Brain (organoid and tissue), 16 donors: ENCODE measurements at places on chromosomes 2 and 18.

DNA sequence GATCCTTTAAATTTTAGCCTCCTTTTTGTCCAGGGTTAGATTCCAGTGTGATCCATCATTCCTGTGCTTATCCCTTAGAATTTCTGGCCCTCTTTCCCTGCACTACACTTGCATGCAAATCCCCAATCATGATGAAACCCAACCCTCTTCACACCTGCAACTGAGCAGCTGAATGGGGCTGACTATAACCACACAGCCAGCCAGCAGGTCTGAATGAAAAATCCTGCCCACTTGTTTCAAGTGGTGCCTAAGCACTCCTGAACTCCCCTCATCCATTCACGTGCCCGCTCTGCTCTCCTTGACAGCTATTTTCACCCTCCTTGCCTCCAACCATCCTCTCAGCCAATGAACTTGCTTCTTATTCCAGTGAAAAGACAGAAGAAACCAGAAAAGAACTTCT is 80.5 kb upstream of the AFF3 start:
- DNase-seq: no peak

- no peak for DNase-seq
Measured at GRCh38 chr2:111165084-111165483, 44.4 kb downstream of the BCL2L11 start.

DNA sequence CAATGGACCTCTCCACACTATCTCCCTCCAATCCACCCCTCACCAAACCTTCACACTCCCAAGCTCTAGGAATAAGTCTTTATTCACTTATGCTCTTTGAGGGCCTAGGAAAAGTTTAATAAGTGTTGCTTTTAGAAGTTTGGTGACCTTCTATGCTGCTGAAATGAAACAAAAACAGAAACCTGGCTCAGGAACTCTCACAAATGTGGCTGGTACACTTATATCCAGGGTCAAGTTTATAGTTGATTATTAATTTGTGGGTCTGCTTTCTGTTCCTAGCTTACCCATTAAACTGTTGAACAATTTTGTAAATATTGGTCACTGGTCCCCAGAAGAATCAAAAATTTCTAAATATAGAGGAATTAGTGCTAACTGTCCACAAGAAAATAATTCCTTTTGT is 14.2 kb upstream of the ANKRD44 start:
- no peak for DNase-seq

DNA sequence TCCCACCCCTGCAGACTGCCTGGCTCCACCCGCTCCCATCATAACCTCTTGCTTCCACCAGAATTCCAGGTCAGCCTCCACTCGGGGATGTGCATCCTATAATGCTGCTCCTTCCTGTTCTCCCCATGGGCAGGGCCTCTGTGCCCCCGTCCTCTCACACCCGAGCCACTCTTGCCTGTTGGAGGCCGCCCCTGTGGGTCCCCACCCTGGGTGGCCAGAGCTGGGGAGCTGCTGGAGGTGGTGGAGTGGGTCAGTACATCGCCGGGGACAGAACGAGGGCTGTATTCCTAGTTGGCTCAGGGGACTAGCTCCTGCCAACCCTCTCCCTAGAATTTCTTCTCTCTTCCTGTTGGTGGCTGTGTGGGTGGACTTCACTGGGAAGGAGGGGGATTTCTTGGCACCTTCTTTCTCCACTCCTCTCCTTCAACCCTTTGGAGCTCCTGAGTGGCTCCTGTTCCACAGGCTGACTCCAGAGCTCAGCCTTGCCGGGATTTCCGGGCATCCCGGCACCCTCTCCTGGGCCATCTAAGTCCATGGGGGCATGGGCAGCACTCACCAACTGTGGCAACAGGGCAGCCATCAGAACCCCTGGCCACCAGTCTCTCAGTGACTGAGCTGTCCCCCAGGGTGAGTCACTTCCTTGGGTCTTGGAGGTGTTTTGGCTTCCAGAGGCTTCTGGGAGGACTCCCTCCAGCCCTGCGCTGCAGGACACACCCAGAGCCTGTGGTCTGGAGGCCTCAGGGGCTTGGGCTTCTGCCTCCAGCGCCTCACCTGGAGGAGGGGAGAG is 88.2 kb upstream of the MCFD2 start:
- no peak for DNase-seq

GRCh38 chr2:33210626-33211025 is 263.9 kb downstream of the LTBP1 start:
- no peak for DNase-seq

DNA sequence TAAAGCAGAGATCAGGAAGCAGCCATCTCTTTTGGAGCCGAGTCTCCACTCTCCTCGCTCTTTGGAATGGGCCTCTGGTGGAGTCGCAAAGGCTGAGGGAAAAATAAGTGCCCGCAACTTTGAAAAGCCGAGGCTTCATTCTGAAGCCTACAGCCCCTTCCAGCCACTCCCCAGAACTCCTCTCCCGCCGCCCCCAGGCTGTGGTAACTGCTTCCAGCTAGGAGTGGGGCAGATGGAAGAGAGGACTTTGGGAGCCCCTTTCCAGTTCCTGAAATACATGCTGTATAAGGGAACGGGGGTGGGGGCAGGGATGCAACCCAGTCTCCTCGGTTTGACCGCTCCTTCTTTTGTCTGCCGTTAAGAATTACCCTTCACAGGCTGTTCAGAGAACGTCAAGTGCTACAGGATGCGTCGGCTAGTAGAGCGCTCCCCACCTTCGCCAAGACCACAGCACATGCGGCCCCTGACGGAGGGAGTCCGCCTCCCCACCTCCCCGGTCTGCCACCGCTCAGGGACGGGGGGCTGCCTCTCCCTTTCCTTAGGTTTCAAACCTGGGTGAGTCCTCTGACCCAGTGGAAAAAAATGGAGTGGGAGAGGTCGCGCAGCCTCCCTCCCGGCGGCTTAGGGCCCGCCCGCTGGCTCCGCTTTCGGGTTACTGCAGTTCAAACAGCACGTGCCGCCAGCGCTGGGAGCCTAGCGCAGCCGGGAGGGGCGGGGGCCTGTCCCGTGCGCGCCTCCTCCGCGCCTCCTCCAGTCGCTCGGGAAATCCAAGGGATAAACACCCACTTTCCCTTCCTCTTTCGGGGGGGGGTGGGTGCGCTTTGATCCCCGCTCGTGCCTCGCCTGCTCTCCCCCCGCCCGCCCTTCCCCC is 4.9 kb downstream of the CYP26B1 start:
- DNase-seq: peak; percentile 61

DNA sequence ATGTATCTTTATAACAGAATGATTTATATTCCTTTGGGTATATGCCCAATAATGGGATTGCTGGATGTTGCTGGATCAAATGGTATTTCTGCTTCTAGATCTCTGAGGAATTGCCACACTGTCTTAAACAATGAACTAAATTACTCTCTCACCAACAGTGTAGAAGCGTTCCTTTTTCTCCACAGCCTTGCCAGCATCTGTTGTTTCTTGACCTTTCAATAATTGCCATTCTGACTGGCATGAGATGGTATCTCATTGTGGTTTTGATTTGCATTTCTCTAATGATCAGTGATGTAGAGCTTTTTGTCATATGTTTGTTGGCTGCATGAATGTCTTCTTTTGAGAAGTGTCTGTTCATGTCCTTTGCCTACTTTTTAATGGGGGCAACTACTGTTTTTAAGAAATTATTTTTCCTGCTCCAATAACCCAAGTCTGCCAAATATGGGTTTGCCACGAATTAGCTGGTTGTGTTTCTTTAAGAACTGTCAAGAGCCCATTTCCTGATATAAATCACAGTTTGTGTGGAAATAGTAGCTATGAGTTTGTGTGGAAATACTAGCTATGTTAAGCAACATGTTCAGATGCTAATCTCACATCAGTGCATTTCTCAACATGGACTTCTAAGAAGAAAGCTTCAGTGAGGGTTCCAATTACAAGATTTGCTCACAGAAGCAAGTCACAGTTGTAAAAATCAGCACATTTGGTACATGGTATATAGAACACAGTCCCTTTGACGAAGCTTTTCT is 259.4 kb downstream of the ANAPC1 start:
- DNase-seq: no peak

DNA sequence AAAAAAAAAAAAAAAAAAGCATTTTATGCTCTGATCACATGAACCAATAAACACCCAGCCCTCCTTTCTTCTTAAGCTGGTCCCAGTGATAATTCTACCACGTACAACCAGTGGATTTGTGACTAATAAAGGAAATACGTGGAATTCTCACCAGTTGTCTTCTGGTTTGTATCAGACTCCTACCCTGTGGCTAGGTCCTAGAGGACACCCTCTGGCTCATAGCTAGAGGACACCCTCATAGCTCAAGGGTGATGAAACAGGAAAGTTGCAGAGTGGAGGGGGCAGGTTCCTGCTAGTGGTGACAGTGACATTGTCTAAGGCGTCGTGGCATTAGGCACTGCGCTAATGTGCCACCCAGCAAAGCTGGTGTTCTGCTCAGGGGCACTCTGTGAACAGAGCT is 167.8 kb downstream of the BCL11A start:
- DNase-seq: no peak

DNA sequence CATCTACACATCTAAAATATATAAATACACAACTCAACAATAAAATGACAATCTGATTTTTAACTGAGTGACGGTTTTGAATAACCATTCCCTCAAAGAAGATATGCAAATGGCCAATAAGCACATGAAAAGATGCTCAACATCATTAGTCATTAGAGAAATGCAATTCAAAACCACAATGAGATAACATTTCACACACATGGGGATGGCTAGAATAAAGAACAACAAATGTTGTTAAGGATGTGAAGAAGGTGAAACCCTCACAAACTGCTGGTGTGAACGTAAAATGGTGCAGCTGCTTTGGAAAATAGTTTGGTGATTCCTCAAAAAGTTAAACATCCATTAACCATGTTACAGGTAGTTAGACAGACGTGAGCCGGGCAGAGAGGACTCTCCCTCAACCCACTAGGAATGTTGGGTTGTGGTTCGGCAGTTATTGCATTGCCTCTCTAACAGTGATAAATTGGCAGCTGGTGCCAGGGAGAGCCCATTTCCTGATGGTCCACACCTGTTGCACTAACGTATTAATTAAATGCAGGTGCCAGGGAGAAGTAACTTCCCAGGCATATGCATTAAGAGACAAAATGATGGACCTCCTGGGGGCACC is 22.3 kb upstream of the DUSP2 start:
- no peak for DNase-seq

- peak; percentile 47 for DNase-seq
Measured at GRCh38 chr18:48304906-48305693, 104.1 kb downstream of the ZBTB7C start.

- peak; percentile 36 for DNase-seq
Measured at GRCh38 chr2:70087702-70088597, 673 bp downstream of the PCBP1 start.

DNA sequence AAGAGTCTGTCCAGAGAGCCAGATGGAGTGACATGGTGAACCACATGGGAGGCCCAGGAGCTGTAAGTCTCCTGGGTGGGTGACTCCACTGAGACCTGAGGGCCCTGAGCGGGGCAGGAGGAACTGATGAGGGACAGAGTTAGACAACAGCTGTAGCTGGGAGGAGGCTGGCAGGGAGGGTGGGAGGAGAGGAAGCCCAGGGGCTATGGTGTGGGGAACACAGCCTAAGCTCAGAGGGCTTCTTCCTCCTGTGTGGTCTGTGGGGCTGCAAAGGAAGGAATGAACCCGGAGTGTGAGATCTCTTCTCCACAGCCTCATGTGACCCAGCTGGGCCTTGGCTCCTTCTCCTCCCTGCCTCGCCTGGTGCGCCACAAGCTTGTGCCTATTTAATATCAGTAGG is 395.6 kb upstream of the HS6ST1 start:
- DNase-seq: no peak

DNA sequence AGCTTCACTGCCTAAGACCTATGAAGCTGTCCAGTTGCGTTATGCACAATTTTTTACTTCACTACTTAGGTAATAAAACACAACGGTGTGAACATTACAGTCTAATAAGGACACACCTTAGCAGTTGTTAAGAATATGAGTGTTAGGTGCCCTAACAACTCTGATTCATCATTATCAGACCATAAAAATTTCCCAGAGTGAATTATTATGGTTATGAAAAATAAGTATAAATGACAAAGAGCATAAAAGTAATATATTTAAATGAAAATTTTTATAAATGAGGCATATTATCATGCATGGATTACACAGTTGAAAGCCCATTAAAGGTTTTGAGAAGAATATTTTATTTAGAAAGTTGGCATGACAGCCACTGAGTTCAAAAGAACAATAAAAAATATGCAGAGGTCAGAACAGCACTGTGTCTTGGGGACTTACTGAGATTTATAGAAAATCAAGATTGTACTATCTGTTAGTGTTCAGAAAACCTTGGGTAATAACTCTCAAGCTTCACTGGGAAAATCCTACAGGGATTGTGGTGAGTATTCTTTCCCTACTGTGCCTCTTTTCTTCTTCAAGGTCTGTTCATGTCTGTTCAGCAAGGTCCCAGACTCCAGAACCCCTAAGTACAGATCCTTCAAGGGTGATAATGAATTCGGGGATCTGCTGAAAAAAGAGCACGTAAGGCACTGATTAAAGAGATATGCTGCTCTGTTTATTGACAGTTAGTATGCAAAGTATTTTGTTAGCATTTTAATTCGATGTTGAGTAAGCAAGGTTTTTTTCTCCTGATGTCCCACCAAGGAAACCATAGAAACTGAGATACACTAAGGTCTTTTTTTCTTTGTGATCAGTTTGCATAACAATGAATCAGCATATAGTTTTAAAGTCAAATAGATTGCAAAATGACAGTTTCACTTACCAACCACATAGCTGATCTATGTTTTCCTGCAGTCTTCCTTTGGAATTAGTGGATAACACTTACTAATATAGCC is 250.0 kb downstream of the DSEL start:
- DNase-seq: no peak

DNA sequence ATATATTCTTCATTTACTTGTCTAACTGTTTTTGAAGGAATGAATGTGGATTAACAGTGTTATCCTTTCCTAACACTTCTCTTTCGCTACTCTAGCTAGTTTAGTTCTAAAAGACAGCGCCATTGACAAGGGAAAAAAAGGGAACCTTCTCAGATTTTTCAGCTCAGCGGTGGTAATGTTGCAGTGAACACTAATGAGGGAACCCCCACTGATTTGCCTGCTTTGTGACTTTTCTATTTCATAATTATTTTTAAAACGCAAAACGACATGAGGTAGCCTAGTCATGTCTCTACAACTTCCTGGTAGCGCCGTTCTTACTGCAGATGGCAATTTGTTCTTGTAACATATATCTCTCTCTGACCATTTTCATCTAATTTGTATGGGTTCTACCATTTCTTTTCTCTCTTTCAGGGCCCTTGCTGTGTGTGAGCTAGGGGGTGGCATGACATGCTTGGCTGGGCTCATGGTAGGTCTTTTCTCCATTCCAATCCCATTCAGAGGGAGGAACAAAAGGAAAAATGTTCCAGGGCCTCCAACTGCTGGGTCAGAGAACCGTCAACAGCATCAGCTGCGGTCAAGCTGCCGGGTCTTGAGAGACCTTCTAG is 235.5 kb upstream of the SIX3 start:
- DNase-seq: peak; percentile 88

- no peak for DNase-seq
Measured at GRCh38 chr2:163213661-163214081, 375.1 kb upstream of the KCNH7 start.

GRCh38 chr2:2172516-2172915 is 158.6 kb downstream of the MYT1L start:
- DNase-seq: no peak

- no peak for DNase-seq
Measured at GRCh38 chr18:57004366-57005121, 142.3 kb upstream of the BOD1L2 start.
